Osteoblast (primary cell): ENCODE measurements at places on chromosomes 7 and 10. TPM values are rescaled to one million over a fixed set of nuclear protein-coding genes. Genes with fewer than 3 reads are reported as not detected.

DNA sequence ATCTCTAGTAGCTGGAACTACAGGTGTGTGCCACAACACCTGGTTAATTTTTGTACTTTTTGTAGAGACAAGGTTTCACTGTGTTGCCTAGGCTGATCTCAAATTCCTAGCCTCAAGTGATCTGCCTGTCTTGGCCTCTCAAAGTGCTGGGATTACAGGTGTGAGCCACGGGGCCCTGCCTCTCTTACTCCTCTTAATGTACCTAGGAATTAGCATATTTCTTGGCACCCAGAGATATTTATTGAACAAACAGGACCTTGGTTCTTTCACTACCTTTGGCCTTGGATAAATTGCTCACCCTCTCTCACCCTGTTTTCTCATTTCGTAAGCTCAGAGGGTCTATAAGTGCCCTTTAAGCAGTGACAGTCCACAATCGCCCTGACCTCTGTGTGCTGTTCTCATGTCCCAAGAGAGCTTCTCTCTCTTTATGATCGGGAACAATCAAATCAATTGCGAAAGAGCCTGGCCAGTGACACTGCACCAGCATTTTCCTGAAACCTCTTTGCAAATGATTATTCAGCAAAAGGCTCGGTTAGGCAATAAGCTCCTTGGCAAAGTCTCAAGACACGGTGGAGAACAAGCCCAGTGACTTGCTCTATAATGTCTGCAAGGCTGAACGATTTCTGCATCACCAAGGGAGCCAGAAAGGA, 117.7 kb downstream of the APBB1IP start:
- DNase-seq = peak; percentile 57

The KNDC1 gene
- total RNA-seq = under 0.01 TPM in 1 of 2 replicates, not detected in the other

- DNase-seq = peak; percentile 65
These were observed 4.1 kb downstream of the AQP1 start for GRCh38 chr7:30915751-30916150.

GRCh38 chr7:41245916-41246315, 457.0 kb downstream of the INHBA start:
- no peak for DNase-seq

The COMMD3 gene
- total RNA-seq = 49.2 and 53.9 TPM in 2 replicates

DNA sequence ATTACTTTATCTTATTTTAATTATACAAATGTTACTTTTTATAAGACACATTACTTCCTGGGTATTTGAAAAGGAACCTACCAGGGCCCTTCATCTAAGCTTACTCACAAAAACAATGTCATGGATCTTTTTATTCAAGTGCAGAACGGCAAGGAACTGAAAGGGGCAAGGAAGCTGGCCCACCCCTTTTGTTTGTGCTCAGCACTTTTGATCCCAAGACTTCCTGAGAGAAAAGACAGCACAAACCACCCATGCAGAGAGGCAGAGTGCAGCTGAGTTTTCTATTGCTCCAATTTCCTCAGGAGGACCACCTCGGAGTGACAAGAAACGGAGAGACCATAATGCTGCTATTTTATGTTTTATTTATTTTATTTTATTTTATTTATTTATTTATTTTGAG, 232.0 kb upstream of the NRP1 start:
- DNase-seq = no peak

DNA sequence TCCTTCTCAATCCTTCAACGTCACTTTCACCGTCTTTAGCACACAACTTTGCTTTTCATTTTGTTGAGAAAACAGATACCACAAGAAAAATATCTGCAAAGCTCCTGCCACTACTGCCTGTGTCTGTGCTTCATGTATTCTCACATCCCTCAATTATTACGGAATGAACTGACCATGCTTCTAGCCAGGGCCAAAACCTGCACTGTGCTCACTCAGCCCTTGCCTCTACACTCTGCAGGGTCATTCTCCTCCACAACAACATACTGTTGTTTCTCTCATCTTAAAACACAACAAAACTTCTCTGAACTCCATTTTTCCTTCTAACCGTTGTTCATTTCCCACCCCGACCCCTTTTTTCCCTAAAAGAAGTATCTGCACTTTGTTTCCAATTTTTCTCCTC, 29.5 kb downstream of the BMPR1A start:
- DNase-seq = no peak

DNA sequence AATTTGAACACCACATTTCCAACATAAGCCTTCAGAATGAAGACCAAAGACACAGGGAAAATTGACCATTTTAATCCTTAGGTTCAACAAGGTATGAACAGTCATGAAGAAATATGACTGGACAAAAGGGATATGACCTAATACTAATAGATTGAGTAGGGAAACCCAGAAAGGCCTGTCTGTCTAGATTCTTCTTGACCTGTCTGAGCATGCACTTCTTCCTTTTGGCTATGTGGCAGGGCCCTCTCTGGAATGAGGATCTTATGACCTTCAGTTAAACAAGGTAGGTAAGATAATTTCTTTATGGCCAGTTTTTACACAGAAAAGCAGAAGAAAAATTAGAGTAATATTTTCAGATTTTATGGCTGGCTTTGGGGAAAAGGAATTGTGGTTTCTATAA, 3.0 kb upstream of the PHYHIPL start:
- DNase-seq = no peak

DNA sequence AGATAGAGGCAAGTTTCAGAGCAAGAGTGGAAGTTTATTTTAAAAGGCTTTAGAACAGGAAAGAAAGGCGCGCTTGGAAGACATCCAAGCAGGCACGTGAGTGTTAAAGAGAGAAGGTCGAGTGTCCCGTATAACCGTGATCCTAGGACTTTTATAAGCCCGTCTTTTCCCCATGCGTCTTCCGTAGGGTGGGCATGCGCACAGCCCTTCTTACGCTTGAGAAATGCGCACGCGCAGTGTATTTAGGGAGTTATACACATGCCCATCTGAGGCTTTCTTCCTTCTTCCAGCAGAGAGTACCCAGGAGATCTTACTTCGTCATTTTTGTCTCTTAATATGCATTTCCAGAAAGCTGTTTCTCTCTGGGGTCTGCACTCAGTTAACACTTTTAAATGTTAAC, 52.4 kb downstream of the CALD1 start:
- no peak for DNase-seq

DNA sequence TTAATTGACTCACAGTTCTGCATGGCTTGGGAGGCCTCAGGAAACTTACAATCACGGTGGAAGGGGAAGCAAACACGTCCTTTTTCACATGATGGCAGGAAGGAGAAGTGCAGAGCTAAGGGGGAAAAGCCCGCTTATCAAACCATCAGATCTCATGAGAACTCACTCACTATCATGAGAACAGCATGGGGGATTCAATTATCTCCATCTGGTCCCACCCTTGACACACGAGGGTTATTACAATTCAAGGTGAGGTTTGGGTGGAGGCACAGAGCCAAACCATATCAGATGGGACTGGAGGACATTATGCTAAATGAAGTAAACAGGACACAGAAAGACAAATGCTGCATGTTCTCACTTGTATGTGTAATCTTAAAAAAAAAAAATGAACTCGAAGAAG, 141.4 kb upstream of the HABP2 start:
- DNase-seq = no peak

DNA sequence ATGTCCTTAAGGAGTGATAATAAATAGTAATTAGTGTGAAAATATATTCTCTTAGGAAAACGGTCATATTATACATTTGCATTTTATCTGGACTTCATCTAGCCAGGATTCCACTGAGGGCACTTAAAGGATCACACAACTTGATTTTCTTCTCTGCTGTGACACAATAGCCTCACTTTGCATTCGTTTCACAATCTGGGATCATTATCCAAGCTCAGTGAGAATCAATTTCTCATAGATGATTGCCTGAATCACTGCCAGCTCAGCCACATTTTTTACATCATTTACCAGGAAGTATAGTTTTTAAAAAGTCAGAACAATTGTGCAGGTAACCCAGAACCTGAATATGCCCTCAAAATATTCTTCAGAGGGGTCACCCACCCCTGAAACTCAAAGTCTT, 68.9 kb downstream of the PTPRZ1 start:
- DNase-seq = no peak

- DNase-seq = peak; percentile 90
These were observed 27.3 kb upstream of the KMT2C start for GRCh38 chr7:152462995-152463708.

The EPO gene
- total RNA-seq = not detected in 2 replicates

- DNase-seq = no peak
These were observed 87.9 kb downstream of the PAXIP1 start for GRCh38 chr7:154914996-154915380.

DNA sequence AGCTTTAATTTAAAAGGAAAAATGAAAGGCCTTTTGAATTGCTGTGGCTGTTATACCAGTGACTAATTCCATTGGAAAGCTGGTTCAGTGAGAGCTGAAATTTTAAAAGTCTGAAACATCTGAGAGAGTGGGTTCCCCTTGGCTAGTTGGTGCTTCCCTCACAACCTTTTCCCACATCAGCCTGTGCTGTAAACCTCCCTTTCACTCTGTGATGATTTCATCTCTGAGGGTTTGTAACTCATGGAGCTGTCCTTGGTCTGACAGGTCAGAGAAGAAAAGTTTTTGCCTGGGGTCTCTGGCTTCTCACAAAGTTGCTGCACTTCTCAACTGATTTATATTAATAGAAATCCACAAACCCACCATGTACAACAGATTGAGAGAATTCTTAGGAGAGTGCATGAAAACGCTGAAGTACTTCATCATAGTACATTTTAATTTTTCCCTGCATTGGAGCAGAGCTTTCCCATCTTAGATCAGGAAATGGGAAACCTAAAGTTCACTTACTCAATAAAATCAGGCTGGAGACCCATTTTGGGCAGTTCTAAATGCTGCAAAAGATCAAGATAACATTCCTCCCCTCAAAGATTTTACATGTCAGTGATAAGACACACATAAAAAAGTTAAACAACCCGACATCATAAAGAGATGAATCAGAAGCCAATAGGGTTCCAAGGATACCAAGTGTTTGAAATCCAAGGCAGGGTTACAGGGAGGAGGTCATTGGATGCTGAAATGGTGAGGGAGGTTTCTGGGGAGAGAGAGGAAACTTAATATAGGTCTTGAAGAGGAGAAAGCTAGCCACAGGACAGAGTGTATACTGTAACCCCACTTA, 157.0 kb upstream of the MKLN1 start:
- DNase-seq = peak; percentile 85

- DNase-seq = no peak
These were observed 114.9 kb upstream of the NANOS1 start for GRCh38 chr10:118914629-118915028.

The DBF4 gene
- total RNA-seq = 12.7 TPM in 2 replicates

DNA sequence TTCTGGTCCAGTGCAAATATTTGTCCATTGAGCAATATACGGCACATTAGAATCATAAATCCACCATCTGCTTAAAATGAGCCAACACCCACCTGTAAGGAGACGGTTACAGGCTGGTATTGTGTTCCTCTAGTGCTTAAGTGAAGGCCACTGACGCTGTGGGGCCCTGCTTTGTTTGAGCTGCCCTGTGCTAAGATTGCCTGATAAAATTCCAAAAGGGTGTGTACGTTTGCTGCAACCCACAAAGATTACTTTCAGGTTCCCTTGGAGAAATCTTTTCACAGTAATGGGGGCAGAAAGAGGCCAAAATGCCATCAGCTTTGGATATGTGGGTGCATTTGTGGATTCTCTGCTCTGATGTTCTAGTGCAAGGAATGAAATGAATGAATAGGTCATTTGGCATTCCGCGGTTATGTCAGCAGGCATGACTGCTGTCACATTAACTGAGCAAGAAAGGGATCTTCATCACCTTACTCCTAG, 34.4 kb downstream of the AGR3 start:
- no peak for DNase-seq

DNA sequence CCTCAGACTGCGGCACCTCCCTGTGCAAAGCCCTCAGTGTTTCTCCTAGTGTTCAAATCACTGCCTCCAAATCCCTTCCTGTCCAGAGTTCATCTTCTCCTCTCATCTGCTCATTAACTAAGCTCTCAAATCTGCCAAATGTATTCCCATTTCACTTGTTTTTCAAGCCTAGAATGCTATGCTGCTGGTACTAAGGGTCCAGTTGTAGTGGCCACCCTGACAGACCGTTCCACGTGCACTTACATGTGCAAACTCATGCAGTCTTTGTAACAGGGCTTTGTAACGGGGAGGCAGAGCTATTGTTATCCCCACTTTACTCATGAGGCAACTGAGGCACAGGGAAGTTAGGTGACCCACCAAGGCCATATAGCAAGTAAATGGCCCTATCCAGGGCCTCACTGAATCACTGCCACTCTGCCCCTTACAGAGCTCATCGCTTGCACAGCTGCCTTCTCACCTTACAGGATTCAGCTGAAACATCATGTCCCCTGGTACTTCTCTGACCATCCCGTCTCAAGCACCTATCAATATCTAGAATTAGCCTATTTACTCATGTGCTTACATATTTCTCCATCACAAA, 153.0 kb upstream of the PDE1C start:
- no peak for DNase-seq

The AGR2 gene
- total RNA-seq = not detected in 2 replicates

DNA sequence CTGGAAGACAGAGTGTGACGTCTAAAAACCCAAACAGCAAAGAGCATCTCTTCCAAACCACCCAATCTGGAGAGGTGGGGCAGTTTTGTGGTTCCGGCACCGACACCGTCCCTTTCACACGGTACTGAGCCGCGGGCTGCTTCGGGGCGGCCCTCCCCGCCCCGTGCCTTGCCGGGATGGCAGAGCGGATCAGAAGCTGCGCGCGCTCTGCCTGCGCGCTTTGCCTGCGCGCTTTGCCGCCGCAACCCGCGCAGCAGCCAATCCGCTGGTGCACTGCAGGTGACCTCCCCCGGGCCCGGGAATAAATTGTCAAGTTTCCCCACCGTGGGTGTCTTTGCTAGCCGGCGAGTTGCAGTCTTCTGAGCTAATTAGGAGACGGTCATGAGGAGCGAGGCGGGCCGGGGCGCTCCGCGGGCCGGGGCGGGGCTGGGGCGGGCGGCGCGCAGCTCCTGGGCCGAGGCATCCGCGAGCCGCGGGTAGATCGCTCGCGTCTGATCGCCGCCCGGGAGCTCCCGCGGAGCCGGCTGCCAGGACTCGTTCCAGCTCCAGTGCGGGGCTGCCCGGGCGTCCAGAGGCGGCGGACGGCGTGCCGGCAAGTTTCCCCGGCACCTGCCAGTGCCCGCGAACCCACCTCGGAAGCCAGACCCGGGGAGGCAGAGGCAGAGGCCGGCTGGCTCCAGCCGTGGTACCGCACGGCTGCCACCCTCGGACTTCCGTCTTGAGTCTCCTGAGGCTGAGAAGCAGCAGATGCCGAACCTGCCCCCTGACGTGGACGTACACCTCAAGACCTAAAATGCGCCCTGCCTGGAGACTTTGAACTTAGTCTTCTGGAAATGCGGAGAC, 536.0 kb upstream of the GALNT17 start:
- no peak for DNase-seq
